T-helper 2 cell treated with Interferon-gamma antibody and Interleukin-4, amounts not matched to agents 5 μg/mL and 100 μg/mL, for 36 hours (primary cell): ENCODE measurements at places on chromosomes 3 and 15.

GRCh38 chr3:133413161-133414020 lies 13.5 kb downstream of the BFSP2 start:
- DNase-seq = no peak

DNA sequence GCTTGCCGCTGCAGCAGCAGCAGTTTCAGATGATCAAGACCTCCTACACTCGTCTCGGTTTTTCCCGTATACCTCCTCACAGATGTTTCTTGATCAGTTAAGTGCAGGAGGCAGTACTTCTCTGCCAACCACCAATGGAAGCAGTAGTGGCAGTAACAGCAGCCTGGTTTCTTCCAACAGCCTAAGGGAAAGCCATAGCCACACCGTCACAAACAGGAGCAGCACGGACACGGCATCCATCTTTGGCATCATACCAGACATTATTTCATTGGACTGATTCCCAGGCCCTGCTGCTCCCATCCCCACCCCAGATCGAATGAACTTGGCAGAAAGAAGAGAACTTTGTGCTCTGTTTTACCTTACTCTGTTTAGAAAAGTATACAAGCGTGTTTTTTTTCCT lies 17.6 kb downstream of the CALML4 start:
- DNase-seq = no peak

DNA sequence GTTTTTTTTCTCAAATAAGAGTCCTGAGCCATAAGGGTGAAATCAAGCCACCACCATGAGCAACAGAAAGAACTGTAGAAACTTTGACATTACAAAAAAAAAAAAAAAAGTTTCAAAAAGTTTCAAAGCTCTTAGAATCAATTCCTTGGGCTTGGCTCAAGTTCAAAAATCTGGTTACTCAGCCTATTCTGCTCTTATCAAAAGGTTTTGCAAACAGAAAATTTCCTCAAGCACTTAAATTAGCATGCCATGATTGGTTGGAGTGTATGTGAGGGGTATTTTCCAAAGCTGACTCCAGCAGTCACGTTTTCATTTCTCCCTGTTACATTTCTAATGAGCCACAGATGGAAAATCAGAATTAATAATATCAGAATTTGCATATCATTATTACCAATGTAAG lies 12.1 kb upstream of the PEX5L start:
- no peak for DNase-seq

- DNase-seq = no peak
Observed at GRCh38 chr3:45778761-45779201, 17.6 kb downstream of the SLC6A20 start.

GRCh38 chr3:52705438-52705687 lies 228 bp downstream of the GLT8D1 start:
- no peak for DNase-seq

DNA sequence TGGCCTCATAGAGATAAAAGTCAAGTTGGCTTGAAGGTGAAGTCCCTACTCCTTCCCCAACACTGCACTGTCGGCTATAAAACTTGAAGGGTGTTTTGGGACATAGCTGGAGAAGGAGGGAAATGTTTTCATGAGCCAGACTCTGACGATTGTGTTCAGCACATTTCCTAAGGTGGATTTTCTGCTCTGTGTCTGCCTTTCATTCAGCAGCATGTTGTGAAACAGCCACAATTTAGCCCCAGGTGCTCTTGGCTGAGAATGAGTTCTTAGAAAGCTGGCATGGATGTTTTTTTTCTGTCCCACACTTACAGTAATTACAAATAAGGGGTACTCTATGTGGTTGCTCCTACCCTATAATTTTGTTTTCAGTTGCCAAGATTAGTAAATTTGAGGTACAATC lies 492.4 kb downstream of the MCTP2 start:
- DNase-seq = no peak

GRCh38 chr3:14254812-14255702 lies 76.4 kb downstream of the LSM3 start:
- no peak for DNase-seq

GRCh38 chr3:30915782-30916181 lies 21.3 kb upstream of the GADL1 start:
- no peak for DNase-seq

DNA sequence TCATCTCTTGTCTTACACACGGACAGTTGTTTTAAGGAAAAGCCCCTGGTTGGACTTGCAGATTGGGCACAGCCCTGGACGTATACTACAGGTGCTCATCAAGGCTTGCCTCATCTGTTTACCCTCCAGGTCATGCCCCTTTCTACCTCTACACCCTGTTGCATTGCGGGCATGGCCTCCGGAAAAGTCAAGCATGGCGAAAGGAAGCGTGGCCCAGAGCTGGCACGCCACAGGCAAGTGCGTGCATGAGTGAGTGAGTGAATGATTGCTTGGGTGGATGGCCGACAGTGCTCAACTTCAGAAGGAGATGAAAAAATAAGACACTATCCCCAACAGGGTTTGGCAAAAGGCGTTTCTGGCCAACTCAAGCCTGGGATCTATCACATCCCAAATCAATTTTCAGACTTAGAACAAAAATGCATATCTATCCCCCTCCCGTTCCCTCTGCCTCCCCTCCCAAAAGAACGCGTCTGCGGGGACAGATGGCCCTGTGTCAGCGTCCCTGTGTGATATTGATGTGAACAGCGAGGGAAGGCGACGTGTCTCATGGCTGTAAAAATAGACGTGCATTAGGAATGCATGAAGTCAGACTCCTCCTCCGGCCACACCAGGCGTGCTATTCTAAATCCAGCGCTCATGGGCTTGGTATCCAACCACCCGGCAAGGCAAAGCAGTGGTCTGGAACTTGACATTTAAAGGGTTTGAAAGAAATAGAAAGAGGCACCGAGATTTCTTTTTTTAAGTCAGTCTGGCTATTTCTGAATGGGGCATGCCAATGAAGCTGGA lies 96.0 kb downstream of the RPLP1 start:
- no peak for DNase-seq

DNA sequence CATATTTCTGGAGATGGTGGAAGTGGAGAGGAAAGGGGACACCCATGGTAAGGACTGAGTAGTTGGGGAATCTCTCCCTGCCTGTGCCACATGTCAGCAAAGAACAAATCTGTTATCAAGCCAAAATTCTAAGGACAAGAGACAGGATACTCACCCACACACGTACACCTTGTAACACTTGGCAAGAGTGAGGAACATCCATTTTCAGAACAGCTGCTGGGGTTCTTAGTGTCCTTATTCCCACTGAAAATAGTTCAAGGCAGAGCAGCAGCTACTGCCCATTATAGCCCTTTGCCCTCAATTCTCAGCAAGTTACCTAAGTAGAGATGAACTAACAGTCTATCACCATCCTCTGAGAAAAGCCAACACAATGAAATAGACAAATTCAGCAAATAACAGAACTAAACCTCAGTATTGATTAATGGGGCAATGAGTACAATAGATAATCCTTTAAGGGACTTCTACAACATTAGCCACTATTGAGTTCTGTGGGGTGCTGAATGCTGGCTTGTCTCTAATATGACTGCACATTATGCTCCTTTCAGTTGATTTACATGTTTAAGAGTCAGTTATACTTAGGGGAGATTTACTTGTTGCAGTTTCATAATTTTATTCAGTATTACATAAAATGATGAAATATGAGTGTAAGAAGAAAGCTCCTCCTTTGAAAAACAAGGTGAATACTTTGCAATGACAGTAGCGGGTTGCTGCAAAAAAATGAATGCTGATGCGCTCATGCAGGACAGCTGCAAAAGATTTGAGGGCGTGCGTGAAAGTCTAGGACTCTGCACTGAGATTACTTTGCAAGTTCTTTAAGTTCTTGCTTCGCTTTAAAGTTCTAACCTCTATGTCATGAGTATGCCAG lies 22.4 kb downstream of the SENP5 start:
- no peak for DNase-seq

- no peak for DNase-seq
Observed at GRCh38 chr15:56471440-56472069, 6.6 kb upstream of the MNS1 start.

- DNase-seq = no peak
Observed at GRCh38 chr3:159169828-159170227, 368.0 kb downstream of the MFSD1 start.
